Skin of body (tissue), 3 donors: ENCODE measurements at places on chromosomes 13 and 19. TPM values are rescaled to one million over a fixed set of nuclear protein-coding genes. Genes with fewer than 3 reads are reported as not detected.

LIN7B gene
- total RNA-seq: 8.6 TPM

SHISA2 gene
- 38.3 TPM for total RNA-seq

GRIN3B gene
- total RNA-seq: 0.20 TPM

CEACAM1 gene
- total RNA-seq: 3.5 TPM

NLRP7 gene
- total RNA-seq: not detected

HOOK2 gene
- total RNA-seq: 31.8 TPM

SMIM17 gene
- total RNA-seq: 0.20 TPM

DKKL1 gene
- total RNA-seq: not detected

CDX2 gene
- not detected for total RNA-seq

ZSWIM9 gene
- 2.5 TPM for total RNA-seq

MCF2L gene
- 23.9 TPM for total RNA-seq

CALR3 gene
- not detected for total RNA-seq

GPI gene
- 75.1 TPM for total RNA-seq

SPACA4 gene
- total RNA-seq: 0.20 TPM

PALM3 gene
- 0.10 TPM for total RNA-seq

FCAR gene
- total RNA-seq: 8.4 TPM

CLC gene
- total RNA-seq: 10.0 TPM

CEACAM7 gene
- 0.30 TPM for total RNA-seq

FBXL3 gene
- total RNA-seq: 73.3 TPM

SLC5A5 gene
- total RNA-seq: not detected

C5AR1 gene
- 3.3 TPM for total RNA-seq

PTH2 gene
- not detected for total RNA-seq

C19orf38 gene
- 3.6 TPM for total RNA-seq

KIR3DL1 gene
- not detected for total RNA-seq

ZNF728 gene
- total RNA-seq: 0.59 TPM

CPAMD8 gene
- total RNA-seq: 4.0 TPM

ERFL gene
- total RNA-seq: 0.10 TPM

GGN gene
- not detected for total RNA-seq

PRX gene
- total RNA-seq: 5.2 TPM

CEBPA gene
- 70.0 TPM for total RNA-seq

C5AR2 gene
- 1.2 TPM for total RNA-seq

ZNF581 gene
- total RNA-seq: 12.4 TPM

SCEL gene
- total RNA-seq: 90.1 TPM

SYNGR4 gene
- not detected for total RNA-seq

CCDC70 gene
- total RNA-seq: not detected

GADD45B gene
- total RNA-seq: 55.8 TPM

UBAC2 gene
- total RNA-seq: 57.1 TPM

PDX1 gene
- total RNA-seq: 0.10 TPM

CLEC4M gene
- 0.59 TPM for total RNA-seq

ACTL9 gene
- total RNA-seq: not detected

CYP4F11 gene
- not detected for total RNA-seq

GIPC3 gene
- total RNA-seq: 0.20 TPM

IL12RB1 gene
- 0.10 TPM for total RNA-seq

ATP4B gene
- total RNA-seq: not detected

SNRPA gene
- 36.6 TPM for total RNA-seq

THSD1 gene
- total RNA-seq: 11.3 TPM

C19orf33 gene
- total RNA-seq: 18.3 TPM

SERPINE3 gene
- not detected for total RNA-seq

GIPR gene
- 25.7 TPM for total RNA-seq

POU2F2 gene
- 0.30 TPM for total RNA-seq

ZNF8 gene
- 6.7 TPM for total RNA-seq
